CD4-positive, alpha-beta T cell treated with Interleukin-17A for 4 hours (primary cell): ENCODE measurements at places on chromosomes 3 and 15.
A peak's percentile ranks its signal among the peaks of the same experiment; 100 is the strongest.

DNA sequence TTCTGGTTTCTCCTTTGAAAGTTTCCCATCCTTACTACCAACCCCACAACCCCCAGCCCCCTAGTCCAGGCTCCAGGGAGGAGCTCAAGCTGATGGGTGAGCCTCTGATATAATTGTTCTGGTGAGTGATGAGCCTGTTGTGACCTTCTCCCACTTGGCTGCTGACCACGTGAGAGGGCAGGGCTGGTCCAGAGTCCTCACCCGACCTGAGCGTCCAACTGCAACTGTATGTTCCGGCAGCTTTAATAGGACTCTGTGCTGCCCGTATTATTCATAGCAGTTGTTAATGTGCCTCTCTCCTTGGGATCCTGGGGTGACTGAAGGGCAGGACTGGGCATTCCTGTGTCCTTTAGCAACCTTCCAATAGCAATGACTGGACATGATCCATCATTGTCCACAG, 56.2 kb downstream of the B3GNT5 start:
- DNase-seq, result no peak

DNA sequence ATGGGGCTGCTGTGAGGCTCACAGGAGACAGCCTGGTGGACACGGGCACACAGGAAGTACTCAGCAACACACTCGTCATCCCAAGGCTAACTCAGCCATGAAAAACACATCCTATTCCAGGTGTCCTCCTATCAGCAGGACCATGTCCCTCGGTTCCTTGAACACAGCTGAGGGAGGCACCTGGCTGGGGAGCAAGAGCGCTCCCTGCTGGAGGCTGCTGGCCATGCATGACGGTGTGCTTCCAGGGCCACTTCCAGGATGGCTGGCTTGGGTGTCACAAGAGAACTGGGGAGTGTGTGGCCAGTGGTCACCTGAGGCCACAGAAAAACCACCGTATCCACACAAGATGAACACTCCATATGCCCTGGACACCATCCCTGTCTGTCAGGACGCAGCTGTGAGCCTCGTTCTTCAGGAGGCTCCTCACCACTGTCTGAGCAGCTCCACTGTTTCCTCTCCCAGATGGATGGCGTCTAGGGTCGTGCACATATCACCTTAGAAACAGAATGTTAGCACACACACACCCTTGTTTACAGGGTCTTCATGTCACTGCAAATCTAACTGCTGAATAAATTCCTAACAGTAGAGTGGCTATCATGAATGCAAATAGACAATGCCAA, 31.0 kb downstream of the POC1A start:
- peak; percentile 85 for DNase-seq

DNA sequence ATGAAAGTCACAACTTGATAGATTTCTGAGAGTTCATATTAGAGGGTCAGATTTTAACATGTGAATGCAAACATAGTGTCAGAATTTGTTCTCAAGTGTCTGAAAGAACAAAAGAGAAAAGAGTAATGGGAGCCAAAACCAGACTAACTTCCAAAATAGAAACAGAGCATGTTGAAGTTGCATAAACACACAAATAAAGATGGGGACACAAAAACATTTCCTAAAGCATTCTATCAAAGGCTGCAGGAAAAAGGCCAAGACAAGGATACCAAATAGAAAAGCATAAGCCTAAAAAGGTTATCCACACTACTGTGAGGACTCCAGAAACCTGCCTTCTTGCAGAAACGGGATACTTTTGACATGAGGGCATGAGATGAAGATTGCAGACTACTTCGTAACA, 2.8 kb downstream of the FHIT start:
- no peak for DNase-seq

GRCh38 chr3:101340591-101340990, 20.2 kb upstream of the IMPG2 start:
- DNase-seq, result no peak

DNA sequence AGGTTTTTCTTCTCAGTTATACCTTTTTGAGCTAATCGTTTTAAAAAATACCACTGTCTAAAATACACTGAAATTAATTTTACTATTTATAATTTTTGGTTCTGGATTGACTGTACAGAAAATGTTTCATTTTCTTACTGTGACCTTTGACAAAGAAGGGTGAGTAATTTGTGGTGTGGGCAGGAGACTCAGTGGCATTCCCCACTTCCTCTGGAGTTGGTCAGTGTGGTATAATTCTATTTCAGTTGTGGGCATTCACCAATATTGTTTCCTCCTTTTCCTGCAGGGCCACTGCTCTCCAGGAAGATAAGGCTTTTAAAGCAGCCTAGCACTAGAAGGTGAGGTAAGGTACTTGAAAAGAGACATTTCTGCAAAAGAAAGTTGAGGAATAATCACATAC, 6.5 kb downstream of the DAG1 start:
- DNase-seq, result no peak

GRCh38 chr15:72229076-72229946, 1.7 kb downstream of the PKM start:
- peak; percentile 54 for DNase-seq

DNA sequence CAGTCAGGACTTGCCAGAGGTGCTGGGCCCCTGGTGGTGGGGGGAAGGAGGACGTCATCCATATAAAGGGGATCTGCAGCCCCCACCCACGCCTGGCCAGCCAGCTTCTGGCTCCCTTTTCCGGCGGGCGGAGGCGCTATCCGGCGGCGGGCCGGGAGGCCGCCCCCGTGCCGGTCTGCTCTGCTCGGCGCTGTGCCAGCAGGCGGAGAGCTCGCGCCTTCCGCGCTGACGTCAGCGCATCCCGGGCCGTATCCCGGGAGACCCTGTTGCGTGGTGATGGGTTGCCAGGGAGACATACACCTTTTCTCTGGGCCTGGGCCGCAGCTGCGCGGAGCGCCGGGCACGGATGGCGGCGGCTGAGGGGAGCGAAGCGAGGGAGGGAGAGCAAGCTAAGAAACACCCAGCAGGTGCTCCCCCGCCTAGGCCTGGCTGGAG, 1.1 kb downstream of the FAM131A start:
- DNase-seq, result no peak

GRCh38 chr3:171194965-171195364, 168.4 kb upstream of the SLC2A2 start:
- DNase-seq, result no peak

DNA sequence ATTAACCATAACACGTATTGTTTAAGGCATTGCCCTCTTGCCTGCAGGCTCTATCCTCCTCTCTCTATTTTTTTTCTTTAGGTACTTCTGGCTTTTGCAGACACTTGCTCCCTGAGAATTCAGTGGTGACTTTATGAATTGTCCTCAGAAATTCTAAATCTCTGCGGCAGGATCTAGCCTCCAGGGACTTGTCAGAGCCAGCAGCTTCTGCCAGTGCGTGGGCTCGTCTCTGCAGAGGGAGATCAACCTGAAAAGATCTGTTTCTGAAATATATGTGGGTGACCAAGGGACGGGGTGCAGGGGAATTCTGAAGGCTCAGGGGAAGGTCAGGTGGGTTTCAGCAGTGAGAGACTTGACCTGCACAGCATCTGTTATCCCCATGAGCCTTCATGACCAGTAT, 326.1 kb upstream of the LRRFIP2 start:
- DNase-seq, result no peak

DNA sequence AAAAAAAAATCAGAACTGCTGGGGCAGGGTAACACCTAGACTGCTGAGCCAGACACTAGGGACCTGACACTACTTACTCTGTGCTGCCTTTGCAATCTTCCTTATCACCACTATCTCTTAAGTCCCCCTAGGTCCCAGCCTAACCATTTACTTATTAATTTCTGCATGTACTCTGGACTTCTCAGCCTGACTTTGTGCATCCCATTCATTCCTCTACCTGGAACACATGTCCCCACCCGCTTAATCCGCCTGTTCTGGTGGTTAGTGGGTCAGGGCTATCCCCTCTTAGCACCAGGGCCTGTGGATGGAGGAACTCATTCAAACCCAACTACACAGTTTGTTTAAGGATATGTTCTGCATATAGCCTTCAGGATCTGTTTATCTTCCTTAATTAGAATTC, 5.0 kb upstream of the CACNA1D start:
- no peak for DNase-seq

DNA sequence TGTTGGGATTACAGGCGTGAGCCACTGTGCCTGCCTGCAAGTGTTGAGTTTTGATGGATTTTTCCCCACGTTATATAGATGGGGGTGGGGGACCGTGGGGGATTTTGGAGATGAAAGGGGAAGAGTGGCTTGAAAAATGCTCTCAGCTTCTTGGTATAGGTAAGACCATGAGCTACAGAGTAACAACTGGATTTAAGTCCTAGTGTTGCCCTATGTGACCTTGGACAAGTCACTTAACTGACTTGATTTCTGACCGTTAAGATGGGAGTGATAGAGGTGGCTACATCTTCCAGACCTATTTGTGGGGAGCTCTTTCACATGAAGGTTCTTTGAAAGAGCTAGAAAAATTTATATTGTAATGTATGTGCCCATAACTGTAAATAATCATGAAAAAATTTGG, 13.3 kb downstream of the TRIM71 start:
- no peak for DNase-seq

GRCh38 chr15:72570059-72570458, 84.4 kb upstream of the GOLGA6B start:
- no peak for DNase-seq

DNA sequence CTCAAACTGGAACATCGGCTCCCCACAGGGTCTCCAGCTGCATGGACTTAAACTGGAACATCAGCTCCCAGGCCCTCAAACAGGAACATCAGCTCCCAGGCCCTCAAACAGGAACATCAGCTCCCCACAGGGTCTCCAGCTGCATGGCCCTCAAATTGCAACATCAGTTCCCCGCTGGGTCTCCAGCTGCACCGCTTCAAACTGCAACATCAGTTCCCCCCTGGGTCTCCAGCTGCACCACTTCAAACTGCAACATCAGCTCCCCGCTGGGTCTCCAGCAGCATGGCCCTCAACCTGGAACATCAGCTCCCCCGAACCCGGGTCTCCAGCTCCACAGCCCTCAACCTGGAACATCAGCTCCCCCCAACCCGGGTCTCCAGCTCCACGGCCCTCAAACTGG, 82.0 kb downstream of the TFRC start:
- DNase-seq, result no peak

DNA sequence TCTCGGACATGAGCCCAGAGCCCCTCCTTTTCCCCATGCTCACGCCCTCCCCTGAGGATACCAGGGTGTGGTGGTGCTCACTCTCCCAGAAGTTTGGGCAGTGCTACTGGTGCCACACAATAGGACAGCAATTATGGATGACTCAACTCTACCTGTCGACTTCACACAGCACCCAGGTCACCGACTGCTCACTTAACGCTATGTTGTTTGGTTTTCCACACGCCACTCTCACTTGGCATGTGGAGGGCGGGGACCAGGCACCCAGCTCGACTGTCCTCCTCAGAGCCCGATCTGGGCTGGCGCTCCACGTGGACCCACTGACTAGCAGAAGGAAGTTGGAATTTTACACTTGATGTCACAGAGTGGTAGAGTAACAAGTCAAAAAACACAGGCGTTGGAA, 30.9 kb downstream of the STIMATE start:
- DNase-seq, result no peak

DNA sequence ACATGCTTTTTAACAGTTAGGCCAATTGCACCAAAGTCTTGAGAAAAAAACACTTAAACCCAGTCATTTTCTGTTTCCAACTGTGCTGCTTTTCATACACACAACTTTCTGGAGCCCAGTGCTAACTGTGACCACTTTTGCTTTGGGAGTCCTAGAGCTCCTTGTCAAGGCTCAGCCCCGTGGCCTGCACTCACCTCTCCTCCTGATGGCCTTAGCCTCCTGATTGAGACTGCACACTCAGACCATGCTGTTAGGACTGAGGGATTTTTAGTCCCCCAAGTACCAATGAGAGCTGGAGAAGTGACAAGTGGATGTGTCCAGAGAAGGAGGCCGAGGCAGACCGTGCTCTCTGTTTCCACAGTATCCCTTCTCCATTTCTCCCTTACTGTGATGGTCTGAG, 15.2 kb upstream of the RARRES1 start:
- no peak for DNase-seq

GRCh38 chr15:89459271-89460038, 36.9 kb downstream of the RHCG start:
- DNase-seq, result no peak

- no peak for DNase-seq
These were observed 15.5 kb upstream of the THRB start for GRCh38 chr3:24510030-24510648.

DNA sequence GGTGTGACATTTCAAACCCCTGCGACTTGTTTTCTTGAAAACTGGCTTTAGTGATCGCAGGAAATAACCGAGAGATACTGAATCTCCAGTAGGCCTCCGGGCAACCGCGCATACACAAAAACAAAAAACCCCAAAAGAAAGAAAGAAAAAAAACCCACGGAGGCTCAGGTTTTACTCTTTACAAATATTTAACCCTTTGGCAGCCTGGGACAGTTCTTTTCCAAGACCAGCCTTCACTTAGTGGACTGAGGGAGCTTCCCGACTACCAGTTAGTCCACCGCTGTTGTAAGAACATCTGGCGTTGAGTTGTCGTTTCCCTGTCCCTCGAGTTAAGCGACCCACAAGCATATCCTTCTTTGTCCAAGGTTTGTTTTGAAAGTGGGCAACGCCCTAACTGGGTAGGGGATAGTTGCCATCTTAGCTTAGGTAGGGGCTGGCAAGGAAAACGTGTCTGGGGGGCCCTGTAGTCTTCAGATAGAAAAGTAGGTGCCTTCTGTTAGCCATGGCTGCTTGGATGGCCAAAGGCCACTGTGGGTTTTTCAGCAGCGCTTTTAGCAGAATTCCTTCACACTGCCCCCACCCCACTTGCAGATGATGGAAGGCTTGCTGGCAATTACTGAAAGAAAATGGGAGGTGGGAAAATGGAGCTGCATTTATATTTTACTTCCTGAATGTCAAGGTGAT, 6.9 kb downstream of the ISL2 start:
- DNase-seq, result no peak

DNA sequence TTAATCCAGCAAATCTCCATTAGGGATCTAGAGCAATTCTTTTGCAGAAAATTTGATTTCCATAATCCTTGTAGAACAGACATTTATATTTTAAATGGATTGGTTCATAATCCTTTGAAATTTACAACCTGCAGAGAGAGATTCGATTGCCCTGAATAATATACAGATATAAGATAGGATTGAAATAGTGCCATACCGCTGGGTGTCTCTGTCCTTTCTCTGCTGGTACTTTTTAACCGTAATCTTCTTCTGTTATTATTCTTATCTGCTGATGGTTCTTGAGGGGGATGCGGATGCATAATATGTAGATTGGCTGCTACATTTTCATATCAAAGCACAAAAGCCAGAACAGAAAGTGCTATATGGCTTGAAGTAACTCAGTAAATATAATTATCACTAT, 182.2 kb downstream of the CFAP20DC start:
- no peak for DNase-seq

GRCh38 chr15:77042955-77043920, 27.7 kb downstream of the TSPAN3 start:
- no peak for DNase-seq

DNA sequence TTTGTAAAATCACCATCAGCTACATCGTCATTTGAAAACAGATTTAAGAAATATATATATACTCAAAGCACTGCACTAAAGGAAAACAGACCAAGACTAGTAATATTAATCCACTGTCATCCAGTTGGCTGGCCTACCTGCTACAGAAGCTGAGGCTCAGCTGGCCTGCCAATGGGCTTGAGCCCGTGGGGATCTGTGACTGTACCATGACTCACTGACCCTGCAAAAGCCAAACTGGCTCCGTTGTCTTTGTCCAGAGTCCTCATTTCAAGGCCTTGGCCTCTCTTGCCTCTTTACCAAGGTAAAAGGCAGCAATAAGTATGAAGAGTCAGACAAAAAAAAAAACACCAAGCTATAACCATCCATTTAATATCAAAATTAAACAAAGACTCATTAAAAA, 463.5 kb upstream of the RASGRP1 start:
- no peak for DNase-seq

GRCh38 chr15:74964794-74965193, 8.2 kb upstream of the RPP25 start:
- DNase-seq, result no peak
